Endodermal cell (in vitro differentiated cells): ENCODE measurements at places on chromosomes 4 and X. TPM values are rescaled to one million over a fixed set of nuclear protein-coding genes. Genes with fewer than 3 reads are reported as not detected.

DNA sequence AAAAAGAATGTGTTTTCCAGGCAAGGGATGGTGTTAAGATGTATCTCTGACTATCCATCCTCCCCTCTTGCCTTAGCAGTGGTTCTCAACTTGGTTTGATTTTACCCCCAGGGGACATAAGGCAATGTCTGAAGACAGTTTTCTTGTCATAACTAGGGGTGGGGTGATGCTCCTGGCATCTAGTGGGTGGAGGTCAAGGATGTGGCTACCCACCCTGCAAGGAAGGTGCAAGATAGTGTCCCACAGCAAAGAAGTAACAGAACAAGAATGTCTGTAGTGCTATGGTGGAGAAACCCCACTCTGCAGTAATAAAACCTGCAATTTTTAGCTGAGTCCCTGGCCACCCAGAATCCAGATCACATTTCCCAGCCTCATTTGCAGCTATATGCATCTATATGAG lies 81.2 kb upstream of the TBL1X start:
- no peak overlapping the region for H3K27ac ChIP-seq
- no peak overlapping the region for H3K4me3 ChIP-seq
- H3K36me3 ChIP-seq, result no peaks in the 10 kb centered on the region
- no peaks in the 10 kb centered on the region for H3K27me3 ChIP-seq
- no peaks in the 10 kb centered on the region for H3K4me1 ChIP-seq
- DNase-seq, result no peak

DNA sequence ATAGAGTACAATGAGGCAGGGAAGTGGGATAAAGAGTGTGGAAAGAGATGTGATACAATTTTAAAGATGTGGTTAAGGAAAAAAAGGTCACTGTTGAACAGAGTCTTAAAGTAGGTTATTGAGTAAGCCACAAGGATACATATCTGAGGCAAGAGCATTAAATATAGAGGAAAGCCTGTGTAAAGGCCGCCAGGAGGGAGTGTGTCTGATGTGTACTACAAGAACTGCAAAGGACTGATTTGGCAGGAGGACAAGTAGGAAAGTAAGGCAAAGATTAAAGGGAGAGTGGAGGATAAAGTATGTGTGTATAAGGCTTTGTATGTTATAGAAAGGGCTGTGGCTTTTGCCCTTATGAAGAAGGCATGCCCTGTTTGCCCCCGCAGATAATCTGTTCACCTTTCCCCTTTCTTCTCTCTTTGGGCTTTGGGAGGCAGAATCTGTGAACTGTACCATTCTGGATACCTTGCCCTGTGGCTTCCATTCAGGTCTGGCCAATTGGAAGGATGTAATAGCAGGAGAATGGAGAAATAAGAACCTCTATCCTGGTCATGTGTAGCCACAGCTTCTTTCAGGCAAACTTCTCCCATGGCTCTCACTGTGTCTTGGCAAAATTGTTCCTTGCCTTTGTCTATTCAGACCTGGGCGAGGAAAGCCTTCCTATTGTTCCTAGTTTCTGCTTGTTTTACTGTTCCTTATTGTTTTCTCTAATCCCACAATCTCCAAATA lies 68.9 kb upstream of the FAM47B start:
- no peak overlapping the region for H3K27ac ChIP-seq
- H3K36me3 ChIP-seq, result no peaks in the 10 kb centered on the region
- no peak overlapping the region for H3K4me3 ChIP-seq
- H3K27me3 ChIP-seq, result no peaks in the 10 kb centered on the region
- DNase-seq, result no peak

DNA sequence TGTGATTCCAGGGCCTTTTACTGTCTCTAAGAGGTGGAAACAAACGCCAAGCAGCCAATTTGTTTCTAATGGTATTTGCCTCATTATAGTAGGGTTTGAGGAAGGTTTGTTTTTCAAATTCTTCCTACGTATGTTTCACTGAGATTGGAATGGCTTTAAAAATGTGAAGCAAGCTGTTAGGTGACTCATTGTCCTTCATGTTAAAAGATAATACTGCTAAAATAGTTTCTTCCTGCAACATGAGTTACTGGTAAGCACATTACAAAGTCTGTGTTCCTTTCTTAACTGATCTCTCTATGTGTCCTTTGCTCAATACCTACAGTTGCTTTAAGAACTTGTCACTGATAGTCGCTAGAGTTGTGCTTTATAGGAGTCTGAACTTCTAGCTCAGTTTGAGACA lies 1183.9 kb downstream of the RPA4 start:
- H3K27me3 ChIP-seq, result no peaks in the 10 kb centered on the region
- H3K4me1 ChIP-seq, result peaks cover 3% of the 10 kb centered on the region
- H3K27ac ChIP-seq, result no peak overlapping the region
- no peak for DNase-seq
- H3K36me3 ChIP-seq, result no peaks in the 10 kb centered on the region

DNA sequence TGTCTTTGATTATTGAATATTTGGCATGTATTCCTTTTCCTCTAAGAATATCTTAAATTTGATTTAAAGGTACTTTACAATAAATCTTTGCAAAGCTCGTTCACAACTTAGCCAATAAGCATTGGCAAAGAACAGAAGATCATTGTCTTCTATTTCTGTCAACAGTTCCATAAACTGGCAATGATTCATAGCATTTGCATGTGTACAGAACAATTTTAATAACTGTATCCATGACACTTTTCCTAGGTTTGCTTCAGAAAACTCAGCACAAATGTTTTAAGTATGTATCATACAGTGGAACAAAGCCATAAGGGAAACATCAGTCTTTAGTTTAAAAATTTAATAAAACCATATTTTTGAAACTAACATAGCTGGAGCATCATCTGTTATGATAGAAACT lies 462.7 kb upstream of the RPS6KA3 start:
- no peaks in the 10 kb centered on the region for H3K36me3 ChIP-seq
- no peak overlapping the region for H3K27ac ChIP-seq
- no peak overlapping the region for H3K4me3 ChIP-seq
- no peaks in the 10 kb centered on the region for H3K27me3 ChIP-seq

The CENPVL2 gene
- total RNA-seq, result 0.45 to 0.55 TPM (median 0.53 TPM) in 3 replicates

DNA sequence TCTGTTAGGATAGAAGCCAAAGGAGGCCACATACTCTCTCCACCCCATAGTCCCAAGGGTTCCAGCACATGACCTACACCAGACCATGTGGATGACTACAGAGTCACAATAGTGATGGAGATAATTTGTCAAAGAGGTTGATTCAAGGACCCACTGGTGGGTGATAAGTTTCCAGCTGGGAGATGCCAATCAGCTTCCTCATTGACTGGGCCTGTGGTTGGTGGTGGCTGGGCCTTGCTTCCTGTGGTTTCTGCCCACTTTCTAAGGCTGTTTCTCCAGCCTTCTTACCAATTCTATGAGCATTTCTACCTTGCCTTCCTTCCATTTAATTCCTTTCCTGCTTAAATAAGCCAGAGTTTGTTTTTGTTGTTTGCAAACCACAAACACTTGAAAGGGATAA lies 95.5 kb upstream of the CPEB2 start:
- no peaks in the 10 kb centered on the region for H3K36me3 ChIP-seq
- DNase-seq, result no peak
- peaks cover 33% of the 10 kb centered on the region for H3K27me3 ChIP-seq
- H3K27ac ChIP-seq, result no peak overlapping the region
- H3K4me3 ChIP-seq, result no peak overlapping the region

GRCh38 chrX:129665916-129666644 lies 11.3 kb upstream of the APLN start:
- no peaks in the 10 kb centered on the region for H3K27me3 ChIP-seq
- no peaks in the 10 kb centered on the region for H3K36me3 ChIP-seq
- H3K4me3 ChIP-seq, result no peak overlapping the region

DNA sequence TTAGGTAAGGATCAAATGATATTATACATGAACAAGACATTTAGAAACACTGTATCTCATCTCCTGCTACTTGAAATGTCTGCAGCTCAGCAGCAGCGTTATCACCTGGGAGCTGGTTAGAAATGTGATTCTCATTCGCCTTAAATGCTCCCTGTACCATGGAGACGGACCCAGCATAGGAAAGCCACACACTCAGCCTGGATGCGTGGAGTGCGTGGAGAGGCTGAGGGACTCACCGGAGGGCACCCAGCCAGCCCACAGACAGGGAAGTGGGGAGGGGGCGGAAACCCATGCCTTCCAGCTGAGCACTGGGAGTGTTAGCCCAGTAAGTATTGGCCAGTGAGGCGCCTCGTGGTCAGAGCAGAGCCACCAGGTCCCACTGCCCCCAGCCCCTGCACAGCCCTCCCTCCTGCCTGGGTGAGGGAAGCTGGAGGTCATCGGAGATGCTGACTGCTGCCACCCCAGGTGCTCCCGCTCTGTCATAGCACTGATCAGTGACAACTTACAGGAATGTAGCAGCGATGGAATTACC lies 15.2 kb downstream of the SUPT20HL1 start:
- H3K4me1 ChIP-seq, result no peaks in the 10 kb centered on the region
- H3K27ac ChIP-seq, result no peak overlapping the region
- no peak overlapping the region for H3K4me3 ChIP-seq
- peaks cover 13% of the 10 kb centered on the region for H3K27me3 ChIP-seq
- DNase-seq, result peak; percentile 64
- H3K36me3 ChIP-seq, result no peaks in the 10 kb centered on the region

The MAB21L2 gene
- 0.21 TPM in 1 of 3 replicates, not detected in the others for total RNA-seq

The TBC1D8B gene
- total RNA-seq, result 4.0 TPM in 2 replicates

The GALNTL6 gene
- total RNA-seq, result 0.11 TPM in 1 of 2 replicates, not detected in the other

The AFP gene
- total RNA-seq, result 1.6 and 2.8 TPM in 2 replicates

GRCh38 chr4:89336818-89337420 lies 29.3 kb upstream of the GPRIN3 start:
- no peaks in the 10 kb centered on the region for H3K27me3 ChIP-seq
- no peak overlapping the region for H3K4me3 ChIP-seq
- DNase-seq, result no peak
- H3K4me1 ChIP-seq, result peaks cover 9% of the 10 kb centered on the region
- H3K27ac ChIP-seq, result no peak overlapping the region

- no peak overlapping the region for H3K27ac ChIP-seq
- H3K27me3 ChIP-seq, result no peaks in the 10 kb centered on the region
- no peak for DNase-seq
- no peaks in the 10 kb centered on the region for H3K4me1 ChIP-seq
Observed at GRCh38 chr4:16508968-16509367, 282.7 kb upstream of the TAPT1 start.

The MAGEB10 gene
- not detected in 3 replicates for total RNA-seq

DNA sequence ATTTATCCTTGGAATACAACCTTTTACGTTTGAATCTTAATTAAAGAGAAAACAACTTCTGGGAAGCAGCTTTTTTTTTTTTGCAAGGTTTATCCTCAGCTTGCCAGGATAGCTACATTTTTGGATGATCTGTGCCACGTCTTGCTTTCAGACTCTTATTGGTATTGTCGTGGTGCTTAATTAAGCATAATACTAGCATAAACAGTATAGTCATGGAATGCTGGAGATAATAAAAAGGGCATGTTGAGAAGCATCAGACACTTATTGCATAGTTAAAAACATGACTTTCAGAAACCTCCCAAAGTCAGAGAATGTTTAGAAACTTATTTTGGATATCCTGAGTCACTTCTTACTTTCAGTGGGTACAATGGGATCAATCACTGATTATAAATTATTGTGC lies 77.0 kb downstream of the PALLD start:
- H3K4me1 ChIP-seq, result peaks cover 10% of the 10 kb centered on the region
- no peaks in the 10 kb centered on the region for H3K27me3 ChIP-seq
- H3K36me3 ChIP-seq, result no peaks in the 10 kb centered on the region
- no peak overlapping the region for H3K4me3 ChIP-seq
- no peak for DNase-seq

DNA sequence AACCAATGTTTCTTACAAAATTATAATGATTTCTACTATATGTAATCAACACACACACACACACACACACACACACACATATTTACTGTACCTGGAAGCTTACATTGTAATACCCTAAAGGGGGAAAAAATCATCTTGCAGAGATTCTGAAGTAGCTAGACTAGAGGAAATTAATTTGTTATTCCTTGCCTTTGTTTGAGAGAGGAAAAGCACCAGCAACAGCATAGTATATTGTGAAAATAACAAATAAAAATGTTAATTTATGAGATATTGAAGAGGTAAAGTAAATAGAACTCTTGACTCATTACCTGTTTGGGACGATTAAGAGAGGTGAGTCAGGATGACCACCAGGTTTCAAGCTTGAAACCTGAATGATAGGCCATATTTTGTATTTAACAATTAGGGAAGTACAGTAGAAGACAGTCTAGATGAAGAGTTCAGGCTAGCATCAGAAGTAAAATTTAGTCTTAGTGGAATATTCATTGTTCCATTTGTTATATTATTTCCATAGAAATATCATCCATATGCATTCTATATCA lies 873.4 kb upstream of the PCDH10 start:
- no peaks in the 10 kb centered on the region for H3K27me3 ChIP-seq
- H3K4me1 ChIP-seq, result no peaks in the 10 kb centered on the region
- DNase-seq, result no peak
- no peak overlapping the region for H3K4me3 ChIP-seq
- no peak overlapping the region for H3K27ac ChIP-seq

- no peaks in the 10 kb centered on the region for H3K4me1 ChIP-seq
- H3K27me3 ChIP-seq, result no peaks in the 10 kb centered on the region
- DNase-seq, result no peak
- H3K4me3 ChIP-seq, result no peak overlapping the region
Observed at GRCh38 chrX:86028681-86029080, 18.7 kb downstream of the CHM start.

The POF1B gene
- total RNA-seq, result not detected in 2 replicates

GRCh38 chrX:42803320-42803719 lies 25.4 kb upstream of the PPP1R2C start:
- H3K27me3 ChIP-seq, result no peaks in the 10 kb centered on the region
- H3K27ac ChIP-seq, result no peak overlapping the region
- no peaks in the 10 kb centered on the region for H3K4me1 ChIP-seq
- DNase-seq, result no peak
- no peak overlapping the region for H3K4me3 ChIP-seq

GRCh38 chr4:157226035-157226434 lies 5.5 kb downstream of the GRIA2 start:
- no peak for DNase-seq
- peaks cover 43% of the 10 kb centered on the region for H3K27me3 ChIP-seq
- no peaks in the 10 kb centered on the region for H3K36me3 ChIP-seq
- H3K27ac ChIP-seq, result no peak overlapping the region
- H3K4me3 ChIP-seq, result no peak overlapping the region
- H3K4me1 ChIP-seq, result no peaks in the 10 kb centered on the region

The RASSF6 gene
- 3.6 to 6.2 TPM (median 3.9 TPM) in 3 replicates for total RNA-seq

DNA sequence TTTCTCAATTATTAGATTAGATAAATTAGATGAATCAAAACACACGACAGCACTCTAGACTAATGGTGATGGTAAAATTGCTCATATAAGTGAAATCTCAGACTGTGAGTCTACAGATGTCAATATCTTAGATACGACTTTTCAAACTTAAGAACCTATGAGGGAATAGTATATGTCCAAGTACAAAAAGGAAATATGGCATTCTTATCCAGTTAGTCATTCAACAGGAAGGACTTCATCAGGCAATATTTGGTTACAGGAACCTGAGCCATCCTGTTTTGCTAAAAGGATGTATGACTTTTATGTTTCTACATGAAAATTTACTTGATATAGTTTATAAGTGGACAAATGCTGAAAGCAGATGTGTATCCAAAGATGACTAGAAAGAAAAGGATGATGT lies 107.0 kb downstream of the CT47B1 start:
- H3K27ac ChIP-seq, result no peak overlapping the region
- no peaks in the 10 kb centered on the region for H3K4me1 ChIP-seq
- no peaks in the 10 kb centered on the region for H3K27me3 ChIP-seq
- DNase-seq, result no peak
- no peaks in the 10 kb centered on the region for H3K36me3 ChIP-seq
